Progenitor cell of endocrine pancreas (in vitro differentiated cells): ENCODE measurements at places on chromosomes 5 and 9. TPM values are rescaled to one million over a fixed set of nuclear protein-coding genes. Genes with fewer than 3 reads are reported as not detected.

FCN2 gene
- not detected in 2 replicates for total RNA-seq

ANAPC2 gene
- 73.2 and 74.3 TPM in 2 replicates for total RNA-seq

DNA sequence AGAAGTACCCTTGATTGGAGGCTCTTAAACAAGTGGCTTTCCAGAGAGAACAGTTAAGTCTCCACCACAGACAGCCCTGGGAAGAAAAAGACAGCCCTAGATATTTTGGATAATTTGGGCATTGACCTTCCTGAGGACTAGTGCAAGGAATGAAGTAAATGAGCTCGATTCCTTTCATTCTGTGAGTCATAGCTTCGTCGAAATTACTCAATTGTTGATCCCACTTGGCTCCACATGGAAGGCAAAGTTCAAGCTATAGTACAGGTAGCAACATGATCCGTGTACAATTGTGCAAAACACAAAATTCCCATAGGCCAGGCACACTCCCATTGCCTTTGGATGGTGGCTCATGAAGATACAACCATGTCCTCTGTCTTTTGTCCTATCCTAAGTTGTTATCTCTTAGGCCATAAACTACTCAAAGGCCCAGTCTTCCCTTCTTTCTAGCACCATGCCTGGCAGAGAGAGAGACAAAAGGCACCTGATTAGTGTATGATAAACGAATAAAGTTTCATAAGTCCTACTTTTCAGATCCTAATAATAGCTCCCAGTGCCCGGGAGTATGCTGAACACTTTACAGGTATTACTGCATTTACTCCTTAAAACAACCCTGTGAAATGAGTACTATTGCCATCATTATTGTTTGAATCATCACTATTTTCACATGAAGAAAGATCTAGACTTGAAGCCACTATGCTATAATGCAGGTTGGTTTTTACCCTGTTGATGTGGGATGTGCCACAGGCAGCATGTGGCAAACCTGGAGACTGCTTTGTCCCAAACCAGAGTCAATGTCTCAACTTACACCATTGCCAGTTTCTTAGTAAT, 116.7 kb upstream of the RANBP3L start:
- no peak for DNase-seq

ENTPD2 gene
- total RNA-seq, result 0.19 and 0.51 TPM in 2 replicates

GRCh38 chr5:75042522-75042921, 9.8 kb downstream of the GCNT4 start:
- DNase-seq, result no peak

DNA sequence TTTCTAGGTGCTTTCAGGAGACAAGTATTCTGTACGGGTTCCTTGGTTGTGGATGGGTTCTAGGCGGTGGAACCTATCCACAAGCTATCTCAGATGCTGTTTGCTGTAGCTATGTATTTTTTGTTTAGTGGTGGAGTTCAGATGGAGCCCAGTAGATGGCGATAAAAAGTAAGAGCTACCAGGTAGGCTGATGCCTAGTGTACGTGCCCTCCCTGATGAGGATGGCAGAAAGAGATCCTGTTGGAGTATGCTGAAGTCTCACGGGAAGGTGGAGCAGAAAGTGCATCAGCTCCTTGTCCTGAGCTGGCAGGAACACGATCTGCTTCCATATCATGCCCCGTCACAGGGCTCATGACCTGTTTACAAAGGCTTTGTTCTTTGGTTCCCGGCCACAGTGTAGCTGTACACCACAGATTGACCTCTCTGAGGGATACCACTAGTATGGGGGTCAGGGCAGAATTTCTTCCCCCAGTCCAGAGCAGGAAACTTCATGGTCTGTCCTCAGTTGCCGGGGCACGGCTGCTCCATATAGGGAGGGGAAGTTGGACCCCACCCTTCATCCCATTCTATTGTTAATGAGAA, 12.6 kb upstream of the UGT3A2 start:
- DNase-seq, result no peak

SEMA4D gene
- total RNA-seq, result 63.1 and 65.3 TPM in 2 replicates

GRCh38 chr5:93582167-93582462, 907 bp upstream of the NR2F1 start:
- DNase-seq, result no peak

SVEP1 gene
- total RNA-seq, result 0.26 and 0.42 TPM in 2 replicates

- no peak for DNase-seq
Observed at GRCh38 chr5:66469684-66470083, 126.5 kb upstream of the MAST4 start.
